ENCODE measurements at places on chromosomes 6 and 20.

GRCh38 chr6:141050471-141050870 is 1082.3 kb upstream of the GJE1 start:
- DNase-seq: no peak

- DNase-seq: no peak
Observed at GRCh38 chr6:155880900-155881299, 425.3 kb upstream of the NOX3 start.

GRCh38 chr6:100913400-100914276 is 32.5 kb upstream of the ASCC3 start:
- no peak for DNase-seq

DNA sequence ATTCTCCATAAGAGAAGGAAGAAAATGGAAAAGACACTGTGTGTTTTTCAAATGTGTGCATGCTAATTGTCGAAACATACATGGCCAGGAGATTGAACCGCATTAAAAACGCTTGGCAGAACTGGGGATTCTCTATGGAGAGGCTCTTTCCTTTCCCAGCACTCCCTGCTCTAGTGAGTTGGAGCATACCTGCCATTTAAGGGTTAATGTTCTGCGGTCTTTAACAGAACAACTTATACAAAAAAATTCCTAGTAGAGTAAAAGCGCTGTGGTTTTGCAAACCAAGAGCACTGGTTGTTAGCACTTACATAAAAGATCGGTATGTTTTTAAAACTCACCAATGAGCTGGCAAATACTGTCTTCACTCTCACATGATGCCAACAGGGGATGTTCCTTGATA is 1.5 kb downstream of the TAGAP start:
- no peak for DNase-seq

GRCh38 chr6:136149311-136149710 is 100.8 kb downstream of the MTFR2 start:
- no peak for DNase-seq

DNA sequence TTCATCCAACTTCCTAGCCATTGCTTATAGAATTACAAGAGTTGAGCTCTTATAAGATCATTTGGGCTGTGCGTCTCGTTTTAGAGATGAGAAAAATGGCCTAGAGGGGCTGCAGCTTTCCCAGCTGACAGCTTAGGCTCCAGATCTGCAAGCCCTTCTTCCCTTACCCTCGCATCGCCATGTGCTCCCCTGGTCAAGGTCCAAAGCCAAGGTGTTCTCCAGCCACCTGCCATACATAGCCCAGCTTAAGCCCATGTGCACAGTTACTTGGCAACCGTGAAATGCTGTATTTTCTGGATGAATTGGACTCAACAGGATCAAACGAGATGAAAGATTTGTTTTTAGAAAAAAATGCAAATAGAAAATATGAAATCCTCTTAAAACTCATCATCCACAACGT is 7.9 kb downstream of the MAP3K4 start:
- no peak for DNase-seq

DNA sequence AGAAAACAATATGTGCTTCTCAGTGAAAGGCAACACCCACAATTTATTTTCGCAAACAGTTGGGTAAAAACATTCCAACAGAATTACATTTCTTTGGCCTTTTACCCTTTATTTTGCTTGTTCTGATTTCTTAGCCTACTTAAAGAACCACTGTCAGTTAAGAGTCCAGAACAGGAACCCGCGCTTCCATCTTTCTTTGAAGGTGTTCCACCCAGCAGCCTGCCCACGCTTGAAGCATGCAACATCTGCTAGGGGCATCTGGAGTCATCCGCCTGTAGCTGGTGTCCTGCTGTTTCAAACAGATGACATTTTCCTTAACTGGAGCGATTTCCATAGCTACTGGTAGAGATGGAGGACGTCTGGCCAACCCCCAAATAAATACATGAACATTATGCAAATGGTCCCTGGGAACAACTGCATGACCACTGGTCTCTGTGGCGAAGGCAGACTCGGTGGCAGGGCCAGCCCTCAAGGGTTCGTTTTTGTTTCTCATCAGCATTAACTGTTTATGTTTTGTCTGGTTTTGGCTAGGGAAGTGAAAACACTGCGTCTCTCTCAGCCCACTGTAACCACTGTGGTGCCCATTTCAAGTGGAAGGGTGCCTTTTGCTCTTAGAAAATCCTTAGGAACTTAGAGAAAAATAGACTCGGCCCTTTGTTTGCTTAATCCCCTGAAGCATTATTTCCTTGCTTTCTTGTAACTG is 51.6 kb downstream of the LAMA4 start:
- no peak for DNase-seq

DNA sequence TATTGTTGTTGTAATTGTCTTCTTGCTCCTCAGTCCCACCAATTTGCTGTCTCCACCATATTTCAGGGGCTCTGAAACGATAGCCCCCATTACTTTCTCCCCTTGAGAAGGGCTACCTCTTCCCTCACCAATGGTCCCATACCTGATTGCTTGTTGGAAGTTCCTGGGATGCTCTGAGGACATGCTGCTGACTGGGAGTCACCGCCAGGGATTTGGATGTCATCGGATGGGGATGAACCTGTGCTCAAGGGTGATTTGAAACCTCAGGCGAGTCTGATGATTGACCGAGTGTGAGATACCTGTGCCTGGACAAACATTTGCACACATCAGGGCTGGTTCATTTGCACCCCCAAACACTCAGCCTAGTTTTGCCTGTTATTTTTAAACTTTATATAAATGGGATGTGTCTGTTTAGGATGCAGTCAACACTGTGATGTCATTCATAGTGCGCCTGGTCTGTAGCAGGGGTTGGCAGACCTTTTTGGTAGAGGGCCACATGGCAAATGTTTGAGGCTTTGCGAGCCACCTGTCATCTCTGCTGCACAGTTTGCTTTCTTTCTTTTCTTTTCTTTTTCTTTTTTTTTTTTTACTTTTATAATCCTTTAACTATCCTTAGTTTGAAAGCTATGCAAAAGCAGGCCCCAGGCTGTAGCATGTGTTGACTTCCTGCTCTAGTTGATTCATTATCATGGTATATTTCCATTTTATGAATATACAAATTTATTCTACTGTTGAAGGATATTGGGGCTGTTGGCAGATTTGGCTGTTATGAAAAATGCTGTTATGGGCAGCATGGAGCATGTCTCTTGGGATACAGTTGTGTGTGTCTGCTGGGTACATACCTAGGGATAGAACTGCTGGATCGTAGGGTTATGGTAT is 118.5 kb upstream of the PHACTR3 start:
- DNase-seq: no peak

GRCh38 chr6:5152460-5152859 is 67.3 kb downstream of the PPP1R3G start:
- no peak for DNase-seq

DNA sequence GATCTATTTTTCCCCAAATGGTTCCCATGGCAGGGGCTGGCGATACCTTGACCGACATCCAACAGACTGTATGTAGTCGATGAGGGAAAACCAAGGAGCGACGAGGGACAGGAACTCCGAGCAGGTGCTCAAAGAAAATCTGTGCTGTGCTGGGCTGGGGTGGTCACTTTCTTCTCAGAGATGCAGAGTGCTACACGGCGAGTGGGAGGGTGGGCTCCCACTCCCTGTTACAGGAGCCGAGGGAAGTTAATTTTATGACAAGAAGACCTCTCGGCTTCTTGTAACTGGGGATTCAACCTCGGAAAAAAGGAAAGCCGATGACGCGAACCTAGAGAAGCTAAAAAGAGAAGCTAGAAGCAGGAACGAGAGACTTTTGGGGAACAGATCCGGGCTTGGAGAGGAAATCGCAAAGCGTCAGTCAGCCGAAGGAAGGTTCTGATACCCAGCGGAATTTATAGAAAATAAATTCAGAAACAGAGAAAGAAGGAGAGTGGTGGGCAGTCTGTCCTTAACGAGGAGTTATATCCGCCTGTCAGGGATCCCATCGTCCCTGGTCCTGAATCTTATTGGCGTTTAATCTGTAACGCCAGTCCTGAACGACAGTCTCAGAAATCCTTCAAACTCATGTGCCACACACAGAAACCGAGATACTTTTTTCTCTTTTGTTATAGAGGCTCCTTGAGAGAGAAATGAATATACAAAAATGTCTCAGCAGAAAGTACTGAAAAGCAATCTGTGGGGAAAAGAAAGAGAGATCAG is 84.6 kb upstream of the ZNF322 start:
- no peak for DNase-seq

GRCh38 chr6:40881501-40881900 is 157.5 kb downstream of the UNC5CL start:
- no peak for DNase-seq

- no peak for DNase-seq
Observed at GRCh38 chr6:170584954-170585498, 589 bp upstream of the PDCD2 start.

GRCh38 chr6:116424001-116424400 is 37.2 kb upstream of the CALHM6 start:
- no peak for DNase-seq

- DNase-seq: no peak
Observed at GRCh38 chr6:43464337-43464736, 9.0 kb upstream of the DLK2 start.

DNA sequence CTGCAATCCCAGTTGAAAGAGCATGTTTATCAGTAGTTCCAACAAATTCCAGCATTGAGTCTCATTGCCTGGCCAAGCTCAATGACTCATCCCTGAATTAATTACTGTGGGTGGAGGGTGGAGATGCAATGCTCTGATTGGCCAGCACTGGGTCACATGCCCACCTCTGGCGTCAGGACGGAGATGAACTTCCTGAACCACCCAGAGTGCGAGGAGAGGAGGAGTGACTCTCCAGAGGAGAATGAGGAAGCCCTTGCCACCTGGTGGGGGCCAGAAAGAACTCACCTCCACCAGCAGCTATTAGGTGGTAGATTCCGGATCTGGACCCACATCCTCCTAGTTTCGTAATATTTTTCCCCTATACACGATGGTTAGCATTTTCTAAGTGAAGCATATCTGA is 283.9 kb downstream of the TBC1D7 start:
- no peak for DNase-seq

GRCh38 chr20:15986690-15987089 is 586.6 kb downstream of the KIF16B start:
- DNase-seq: no peak

DNA sequence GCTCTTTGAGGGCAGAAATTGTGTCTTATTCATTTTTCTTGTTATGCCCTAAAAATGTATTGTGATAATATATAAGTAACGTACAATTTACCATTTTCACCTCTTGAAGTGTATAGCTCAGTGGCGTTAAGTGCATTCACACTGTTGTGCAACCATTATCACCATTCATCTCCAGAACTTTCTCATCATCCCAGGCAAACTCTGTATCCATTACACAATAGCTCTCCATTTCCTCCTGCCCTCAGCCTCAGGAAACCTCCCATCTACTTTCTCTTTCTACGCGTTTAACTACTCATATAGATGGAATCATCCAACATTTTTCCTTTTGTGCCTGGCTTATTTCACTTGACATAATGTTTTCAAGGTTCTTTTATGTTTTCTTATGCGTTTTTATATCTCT is 184.6 kb downstream of the ESR1 start:
- no peak for DNase-seq

DNA sequence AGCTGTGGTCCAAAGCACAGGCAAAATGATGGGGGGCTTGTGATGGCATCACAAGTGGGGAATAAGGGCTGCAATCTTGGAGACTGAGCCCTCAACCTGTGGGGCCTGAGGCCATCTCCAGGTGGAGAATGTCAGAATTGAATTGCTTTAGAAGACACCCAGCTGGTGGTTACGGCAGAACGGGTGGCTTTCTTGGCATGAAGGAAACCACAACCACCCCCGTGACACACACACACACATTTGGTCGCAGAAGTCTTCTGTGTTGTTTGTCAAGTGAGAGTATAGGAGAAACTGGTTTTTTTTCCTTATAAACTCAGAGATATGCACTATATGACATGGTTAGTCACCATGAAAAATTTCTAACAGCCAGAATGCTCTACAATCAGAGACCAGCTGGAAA is 139.5 kb upstream of the CDH4 start:
- DNase-seq: no peak

GRCh38 chr20:24675651-24676352 is 206.4 kb downstream of the SYNDIG1 start:
- DNase-seq: peak; percentile 57

Measured in upper lobe of right lung (tissue), 1 donor.